ENCODE measurements at places on chromosomes 11 and 22.

- peaks cover 47% of the 10 kb centered on the region for H3K4me1 ChIP-seq
- no peaks in the 10 kb centered on the region for H3K36me3 ChIP-seq
- peaks cover 12% of the 10 kb centered on the region for H3K27me3 ChIP-seq
- DNase-seq: no peak
These were observed 403.8 kb downstream of the CNTN5 start for GRCh38 chr11:99424313-99425084.

DNA sequence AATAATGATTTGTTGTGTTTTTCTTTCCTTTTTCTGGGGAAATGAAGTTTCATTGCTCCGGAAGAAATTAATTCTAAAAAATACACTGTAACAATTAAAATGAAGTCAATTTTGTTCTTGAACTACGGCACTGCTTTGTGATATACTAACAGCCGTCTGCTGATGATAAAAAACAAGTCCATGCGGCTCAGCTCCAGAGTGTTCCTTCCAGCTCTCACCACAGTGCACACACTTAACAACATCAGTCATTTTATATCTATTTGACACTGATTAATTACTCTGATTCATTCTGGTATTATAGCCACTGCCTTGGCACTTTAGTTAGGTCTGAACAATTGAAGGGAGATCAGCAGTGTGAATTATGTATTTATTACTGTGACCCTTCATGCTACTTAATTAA, 97.4 kb upstream of the SLC6A5 start:
- H3K36me3 ChIP-seq: no peaks in the 10 kb centered on the region
- peaks cover 11% of the 10 kb centered on the region for H3K4me1 ChIP-seq
- H3K27ac ChIP-seq: no peak overlapping the region
- H3K27me3 ChIP-seq: no peaks in the 10 kb centered on the region
- DNase-seq: no peak

DNA sequence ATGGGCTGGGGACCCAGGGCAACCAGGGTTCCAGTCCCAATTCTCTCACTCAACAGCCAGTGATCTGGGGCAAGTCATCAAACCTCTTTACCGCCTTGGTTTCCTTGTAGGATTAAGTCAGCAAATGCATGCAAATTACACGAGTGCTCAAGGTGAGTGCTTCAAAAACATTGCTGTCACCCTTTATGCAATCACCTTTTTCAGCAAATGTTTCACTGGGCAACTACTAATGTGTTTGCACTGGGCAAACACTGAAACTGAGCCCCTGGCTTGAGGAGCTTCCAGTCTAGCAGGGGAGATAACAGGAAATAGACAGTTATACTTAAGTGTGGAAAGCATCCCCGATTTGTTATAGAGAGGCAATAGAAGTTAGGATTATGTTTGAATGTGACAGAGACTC, 37.7 kb upstream of the DMC1 start:
- no peaks in the 10 kb centered on the region for H3K27me3 ChIP-seq
- no peak for DNase-seq
- H3K4me1 ChIP-seq: no peaks in the 10 kb centered on the region
- H3K36me3 ChIP-seq: no peaks in the 10 kb centered on the region
- no peak overlapping the region for H3K27ac ChIP-seq
- no peak overlapping the region for H3K4me3 ChIP-seq

GRCh38 chr11:75563978-75564552, 2.0 kb downstream of the SERPINH1 start:
- no peaks in the 10 kb centered on the region for H3K27me3 ChIP-seq
- DNase-seq: peak; percentile 91
- H3K27ac ChIP-seq: peak overlapping the region; percentile 96
- peaks cover 23% of the 10 kb centered on the region for H3K36me3 ChIP-seq
- peaks cover 48% of the 10 kb centered on the region for H3K4me1 ChIP-seq
- H3K4me3 ChIP-seq: peak overlapping the region; percentile 98

- H3K27ac ChIP-seq: no peak overlapping the region
- H3K36me3 ChIP-seq: no peaks in the 10 kb centered on the region
- no peak overlapping the region for H3K4me3 ChIP-seq
- no peaks in the 10 kb centered on the region for H3K27me3 ChIP-seq
- H3K4me1 ChIP-seq: no peaks in the 10 kb centered on the region
These were observed 4.0 kb upstream of the INS start for GRCh38 chr11:2164861-2165555.

GRCh38 chr11:13040969-13041561, 31.9 kb downstream of the RASSF10 start:
- H3K36me3 ChIP-seq: no peaks in the 10 kb centered on the region
- no peaks in the 10 kb centered on the region for H3K27me3 ChIP-seq
- no peak overlapping the region for H3K27ac ChIP-seq
- no peak for DNase-seq
- H3K4me3 ChIP-seq: no peak overlapping the region

GRCh38 chr11:65864706-65865471, 4.7 kb downstream of the MUS81 start:
- H3K36me3 ChIP-seq: peaks cover 4% of the 10 kb centered on the region
- no peak overlapping the region for H3K27ac ChIP-seq
- no peak for DNase-seq
- no peak overlapping the region for H3K4me3 ChIP-seq
- H3K27me3 ChIP-seq: peaks cover 13% of the 10 kb centered on the region

DNA sequence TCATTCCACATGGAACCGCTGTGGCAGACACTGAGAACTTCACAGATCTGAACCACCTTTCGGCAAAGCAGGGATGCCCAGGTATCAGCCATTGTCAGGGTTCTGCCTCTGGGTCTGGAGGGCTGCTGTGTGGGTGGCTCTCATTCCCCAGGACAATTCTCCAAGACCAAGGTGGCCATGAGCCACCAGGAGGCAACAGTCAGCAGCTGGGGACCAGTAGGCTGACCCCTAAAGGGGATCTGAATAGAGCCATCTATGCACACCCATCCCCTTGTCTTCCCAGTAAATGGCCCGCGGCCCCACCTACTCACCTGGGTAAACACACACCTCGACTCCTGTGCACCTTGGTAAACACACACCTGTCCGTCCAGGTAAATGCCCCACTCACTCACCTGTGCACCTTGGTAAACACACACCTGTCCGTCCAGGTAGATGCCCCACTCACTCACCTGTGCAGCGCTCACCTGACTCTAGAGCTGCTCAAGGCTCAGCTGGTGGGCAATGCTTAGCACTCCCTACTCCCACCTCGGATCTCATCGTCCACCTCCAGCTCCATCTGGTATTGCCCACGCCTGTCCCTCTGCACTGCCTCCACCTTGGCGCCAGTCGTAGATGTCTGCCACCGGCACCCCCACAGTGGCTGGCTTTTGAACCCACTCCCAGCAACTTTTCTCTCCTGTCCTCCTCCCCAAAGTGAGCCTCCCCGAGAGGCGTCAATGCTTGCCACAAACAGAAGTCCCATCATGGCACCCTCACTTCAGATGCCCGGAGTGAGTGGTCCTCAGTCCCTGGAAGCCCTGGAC, 10.2 kb downstream of the SLC25A1 start:
- no peak overlapping the region for H3K27ac ChIP-seq
- peaks cover 50% of the 10 kb centered on the region for H3K27me3 ChIP-seq
- no peak for DNase-seq
- no peaks in the 10 kb centered on the region for H3K36me3 ChIP-seq
